ENCODE measurements at places on chromosomes 6 and 20. TPM values are rescaled to one million over a fixed set of nuclear protein-coding genes. Genes with fewer than 3 reads are reported as not detected.

Gene HRH3
- not detected for total RNA-seq

Gene CGA
- not detected for total RNA-seq

Gene MUC21
- not detected for total RNA-seq

Gene EEF1A2
- total RNA-seq = not detected

Gene DNAH8
- under 0.01 TPM for total RNA-seq

Gene DZANK1
- 1.8 TPM for total RNA-seq

Gene SNAI1
- total RNA-seq = 0.04 TPM

Gene CTAGE9
- total RNA-seq = not detected

Gene CLPSL1
- total RNA-seq = not detected

Gene PRL
- total RNA-seq = not detected

Gene TRIM31
- 0.04 TPM for total RNA-seq

Gene SLC35F1
- not detected for total RNA-seq

Gene ZBTB24
- total RNA-seq = 10.4 TPM

Gene POM121L2
- total RNA-seq = not detected

Gene PGC
- total RNA-seq = not detected

Gene COL9A1
- total RNA-seq = not detected

Gene PRPH2
- total RNA-seq = not detected

Gene NKX2-2
- total RNA-seq = not detected

Gene RAD21L1
- total RNA-seq = not detected
